ENCODE measurements at places on chromosomes 11 and 22.

GRCh38 chr11:65895482-65895981 is 4.7 kb downstream of the FOSL1 start:
- DNase-seq, result no peak

GRCh38 chr11:68683536-68684384 is 584 bp upstream of the GAL start:
- DNase-seq, result no peak

GRCh38 chr22:17964643-17965042 is 59.7 kb downstream of the MICAL3 start:
- DNase-seq, result no peak

DNA sequence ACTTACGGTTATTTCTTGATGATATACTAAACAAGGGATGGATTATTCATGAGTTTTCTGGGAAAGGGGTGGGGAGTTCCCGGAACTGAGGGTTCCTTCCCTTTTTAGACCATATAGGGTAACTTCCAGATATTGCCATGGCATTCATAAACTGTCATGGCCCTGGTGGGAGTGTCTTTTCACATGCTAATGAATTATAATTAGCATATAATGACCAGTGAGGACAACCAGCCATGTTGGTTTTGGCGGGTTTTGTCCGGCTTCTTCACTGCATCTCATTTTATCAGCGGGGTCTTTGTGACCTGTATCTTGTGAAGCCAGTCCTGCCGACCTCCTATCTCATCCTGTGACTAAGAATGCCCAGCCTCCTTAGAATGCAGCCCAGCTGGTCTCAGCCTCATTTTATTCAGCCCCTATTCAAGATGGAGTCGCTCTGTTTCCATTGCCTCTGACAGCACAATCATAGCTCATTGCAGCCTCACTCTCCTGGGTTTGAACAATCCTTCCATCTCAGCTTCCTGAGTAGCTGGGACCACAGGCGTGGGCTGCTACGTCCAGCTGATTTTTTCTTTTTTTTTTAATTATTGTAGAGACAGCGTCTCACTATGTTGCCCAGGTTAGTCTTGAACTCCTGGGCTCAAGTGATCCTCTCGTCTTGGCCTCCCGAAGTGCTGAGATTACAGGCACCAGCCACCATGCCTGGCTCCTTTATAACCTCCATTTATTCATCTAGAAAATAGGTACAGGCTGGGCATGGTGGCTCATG is 52.6 kb upstream of the EMID1 start:
- no peak for DNase-seq

DNA sequence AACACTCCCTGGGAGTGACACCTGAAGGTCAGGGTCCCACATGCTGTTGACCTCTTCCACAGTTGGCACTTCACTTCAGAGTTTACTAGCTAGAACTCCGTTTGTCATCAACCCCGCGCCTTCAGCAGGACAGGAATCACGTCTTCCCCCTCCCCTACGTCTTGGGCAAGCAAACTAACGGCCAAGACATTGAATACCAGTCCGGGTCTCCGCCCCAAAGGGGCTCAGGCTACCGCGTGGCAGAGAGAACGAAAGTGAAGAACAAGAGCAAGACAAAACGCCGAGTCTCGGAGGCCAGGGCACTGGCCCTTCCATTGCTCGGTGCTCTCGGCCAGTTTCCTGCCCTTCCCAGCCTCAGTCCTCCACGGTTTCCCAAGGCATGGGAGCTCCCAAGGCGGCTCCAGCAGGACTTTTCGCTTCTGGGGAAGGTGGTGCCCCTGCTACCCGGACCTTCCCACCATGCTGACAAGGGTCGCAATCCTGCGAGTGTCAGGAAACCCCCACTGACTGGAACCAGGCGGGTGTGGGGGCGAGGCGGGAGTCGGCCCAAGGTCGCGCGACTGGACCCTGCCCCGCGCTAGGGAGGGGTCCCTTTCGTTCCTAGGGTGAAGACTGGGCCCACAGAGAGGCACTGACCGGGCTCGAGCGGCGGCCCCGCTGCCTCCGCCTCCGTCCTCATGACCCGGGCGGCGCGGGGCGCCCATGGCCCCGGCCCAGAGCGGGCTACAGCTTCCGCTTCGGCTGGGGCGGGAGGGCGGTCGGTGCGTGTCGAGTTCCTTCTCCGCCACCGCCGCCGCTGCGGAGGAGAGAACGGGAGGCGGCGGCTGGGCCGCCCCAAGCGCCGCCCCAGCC is at the start of gene GUCD1:
Gene GUCD1 (minus strand): TSS at position 826 of the 852 bp plus-strand sequence. CDS start 147 bp downstream, at position 679.
- no peak for DNase-seq

DNA sequence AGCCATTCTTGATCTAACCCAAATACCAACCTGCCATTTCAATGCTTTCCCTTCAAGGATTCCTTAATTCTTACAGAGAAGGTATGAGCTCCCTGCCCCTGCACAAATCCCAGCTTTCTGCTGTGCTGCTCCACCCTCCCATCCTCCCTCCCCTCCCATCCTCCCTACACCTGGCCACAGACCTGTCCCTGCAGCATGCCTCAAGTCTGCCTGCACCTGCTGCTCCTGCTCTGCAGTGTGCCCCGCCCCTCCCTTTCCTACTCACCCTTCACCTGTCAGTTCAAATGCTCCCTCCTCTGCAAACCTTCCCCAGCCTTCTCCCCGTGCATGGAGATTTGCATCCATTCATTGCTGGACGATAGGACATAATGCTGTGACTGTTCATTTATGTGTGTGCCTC is 139.9 kb upstream of the NARS2 start:
- no peak for DNase-seq

- no peak for DNase-seq
These were observed at the start of gene NEAT1 for GRCh38 chr11:65422633-65423515. Gene NEAT1 (plus strand): TSS chr11:65422798.

- DNase-seq, result no peak
These were observed 628.3 kb upstream of the CHORDC1 start for GRCh38 chr11:90851196-90851595.

- no peak for DNase-seq
These were observed 36.1 kb downstream of the ARHGEF12 start for GRCh38 chr11:120372296-120372695.

GRCh38 chr11:71500601-71501021 is 26.5 kb upstream of the KRTAP5-7 start:
- no peak for DNase-seq
